ENCODE measurements at places on chromosomes 2 and 18. TPM values are rescaled to one million over a fixed set of nuclear protein-coding genes. Genes with fewer than 3 reads are reported as not detected.

Gene RANBP2
- 107 TPM for total RNA-seq

Gene GNLY
- not detected for total RNA-seq

DNA sequence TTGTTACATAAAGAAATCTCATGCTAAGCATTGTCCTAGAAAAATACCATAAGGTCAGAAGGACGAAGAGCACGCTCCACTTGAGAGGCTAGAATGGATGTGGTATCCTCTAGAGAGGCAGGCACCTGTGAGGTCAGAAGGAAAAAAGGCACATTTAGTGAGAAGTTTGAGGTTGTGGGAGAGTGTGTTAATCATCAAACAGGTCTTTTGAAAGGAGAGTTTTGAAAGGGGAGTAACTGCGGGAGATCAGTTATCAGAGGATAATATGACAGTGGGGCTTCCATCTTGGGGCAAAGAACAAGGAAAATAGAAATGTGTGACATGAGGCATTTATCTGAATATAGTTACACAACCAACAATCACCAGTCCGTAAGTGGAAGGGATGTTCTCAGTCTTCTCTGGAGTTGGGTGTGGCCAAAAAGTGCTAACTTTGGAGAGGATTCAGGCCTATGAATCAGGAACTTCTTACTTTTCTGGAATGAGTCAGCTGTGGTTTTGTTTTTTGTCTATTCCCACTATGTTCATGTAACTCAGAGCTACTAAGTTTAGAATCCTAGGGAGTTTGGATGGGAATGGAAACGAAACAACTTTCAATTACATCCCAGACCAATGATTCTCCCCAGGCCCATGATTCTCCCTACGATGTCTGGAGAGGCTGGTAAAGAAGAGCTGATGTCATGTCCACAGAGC is 451.4 kb upstream of the ST6GAL2 start:
- DNase-seq = no peak

GRCh38 chr18:3651266-3651665 is 201.3 kb downstream of the TGIF1 start:
- DNase-seq = no peak

DNA sequence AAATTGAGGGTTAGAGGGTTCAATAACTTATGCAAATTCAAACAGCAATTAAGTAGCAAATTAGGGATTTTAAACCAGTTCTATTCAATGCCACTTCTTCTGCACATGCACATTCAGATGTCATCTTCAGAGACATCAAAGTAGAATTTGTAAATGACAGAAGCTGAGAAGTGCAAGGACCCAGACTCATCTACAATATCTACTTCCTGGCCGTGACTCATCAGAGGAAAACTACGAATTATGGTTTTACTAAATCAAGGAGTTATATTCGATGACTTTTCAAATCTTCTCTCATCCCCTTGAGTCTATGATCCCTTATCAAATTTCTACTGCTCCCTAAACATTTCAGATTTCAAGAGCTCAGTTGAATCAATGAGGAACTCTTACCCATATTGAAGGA is 20.0 kb upstream of the STAT4 start:
- no peak for DNase-seq

DNA sequence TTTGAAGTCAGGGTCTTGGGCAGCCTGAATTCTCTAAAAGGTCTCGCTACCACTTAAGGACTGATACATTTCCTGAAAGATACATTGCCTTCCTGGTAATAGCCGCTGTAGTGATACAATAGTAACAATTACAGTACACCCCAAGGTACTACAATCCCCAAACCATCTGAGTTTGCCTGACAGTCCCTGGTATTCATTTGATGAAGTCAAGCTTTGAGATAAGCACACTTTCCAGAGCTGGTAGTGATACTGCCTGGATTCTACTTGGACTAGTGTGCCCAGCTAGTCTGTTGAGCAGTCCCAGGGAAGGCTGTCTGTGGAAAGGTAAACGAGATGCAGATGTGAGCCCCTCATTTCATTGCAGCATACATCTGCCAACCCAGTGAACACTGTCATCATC is 24.4 kb upstream of the ITGB6 start:
- DNase-seq = no peak
